ENCODE measurements at places on chromosomes 1 and 21.

GRCh38 chr1:204225841-204226735, 12.3 kb upstream of the GOLT1A start:
- no peak for DNase-seq

GRCh38 chr1:55400508-55400907, 185.3 kb upstream of the USP24 start:
- DNase-seq = no peak

DNA sequence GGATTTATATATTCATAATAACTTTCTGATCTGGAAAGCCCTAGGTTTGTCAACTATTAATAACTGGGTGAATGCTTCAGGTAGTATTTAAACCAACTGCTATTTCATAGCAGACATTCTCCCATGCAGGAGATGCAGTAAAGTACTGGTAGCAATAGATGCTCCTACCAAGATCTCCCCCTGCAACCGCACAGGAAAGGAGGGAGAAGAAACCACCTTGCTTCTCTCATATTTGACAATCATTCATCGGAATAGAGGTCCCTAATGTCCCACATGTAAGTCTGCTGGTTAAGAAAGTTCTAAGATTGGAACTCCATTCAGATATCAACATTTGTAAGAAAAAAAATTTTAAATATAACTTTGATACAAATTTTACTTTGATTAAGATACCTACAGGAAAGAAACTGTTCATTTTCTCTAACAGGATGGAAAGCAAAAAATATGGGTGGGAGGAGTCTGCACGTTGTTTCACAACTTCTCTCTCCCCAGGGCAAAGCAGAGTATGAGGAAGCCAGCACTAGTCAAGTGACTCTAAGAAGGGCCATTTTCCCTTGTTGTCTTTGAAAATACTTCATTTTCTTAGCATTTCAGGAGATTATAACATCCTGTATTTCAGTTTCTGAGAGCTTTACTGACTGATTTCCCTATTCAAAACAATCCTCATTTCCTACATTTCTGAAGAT, at the start of gene PYHIN1:
PYHIN1 (plus strand) TSS at position 498 of the 683 bp plus-strand sequence. CDS start 5,359 bp downstream, outside the sequence.
- peak; percentile 37 for DNase-seq

- no peak for DNase-seq
Measured at GRCh38 chr1:239989990-239990389, 101.7 kb upstream of the FMN2 start.

DNA sequence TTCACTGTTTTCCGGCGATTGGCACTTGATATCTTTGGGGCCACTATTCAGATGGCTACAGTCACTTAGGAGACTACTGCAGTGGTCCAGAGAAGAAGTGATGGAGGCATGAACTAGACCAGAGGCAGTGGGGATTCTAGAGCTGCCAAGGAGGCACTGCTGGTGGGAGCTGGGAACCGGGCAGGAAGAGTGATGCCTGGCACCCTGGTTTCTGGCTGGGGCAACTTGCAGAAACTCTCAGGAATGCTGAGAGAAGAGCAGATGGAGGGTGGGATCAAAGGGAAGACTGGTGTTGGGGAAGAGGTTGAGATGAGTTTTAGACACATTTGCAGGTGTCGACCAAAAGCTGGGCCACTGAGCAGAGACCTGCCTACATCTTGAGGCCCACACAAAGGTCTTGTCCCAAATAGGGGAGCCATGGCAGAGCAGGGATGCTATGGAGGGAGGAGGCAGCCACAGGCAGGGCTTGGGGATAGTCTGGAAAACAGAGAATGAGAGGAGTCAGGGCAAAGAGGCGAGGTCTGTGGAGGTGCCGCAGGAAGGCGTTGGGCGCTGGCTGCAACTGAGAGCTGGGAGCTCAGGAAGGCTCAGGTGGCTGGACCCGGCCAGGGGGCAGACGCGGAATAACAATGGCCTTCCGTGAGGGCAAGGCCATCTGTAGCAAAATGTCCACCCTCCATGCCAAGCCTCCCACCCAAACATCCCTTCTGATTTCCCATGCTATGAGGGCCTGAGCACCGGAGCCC, 118.9 kb downstream of the TOMM20 start:
- peak; percentile 5 for DNase-seq
